ELF-1 (cell line): ENCODE measurements at places on chromosomes 1 and 21.
A peak's percentile ranks its signal among the peaks of the same experiment; 100 is the strongest.

- no peak for DNase-seq
These were observed 77.1 kb downstream of the PAX7 start for GRCh38 chr1:18707696-18708257.

GRCh38 chr1:79325126-79325525 is 318.6 kb upstream of the ADGRL4 start:
- no peak for DNase-seq

DNA sequence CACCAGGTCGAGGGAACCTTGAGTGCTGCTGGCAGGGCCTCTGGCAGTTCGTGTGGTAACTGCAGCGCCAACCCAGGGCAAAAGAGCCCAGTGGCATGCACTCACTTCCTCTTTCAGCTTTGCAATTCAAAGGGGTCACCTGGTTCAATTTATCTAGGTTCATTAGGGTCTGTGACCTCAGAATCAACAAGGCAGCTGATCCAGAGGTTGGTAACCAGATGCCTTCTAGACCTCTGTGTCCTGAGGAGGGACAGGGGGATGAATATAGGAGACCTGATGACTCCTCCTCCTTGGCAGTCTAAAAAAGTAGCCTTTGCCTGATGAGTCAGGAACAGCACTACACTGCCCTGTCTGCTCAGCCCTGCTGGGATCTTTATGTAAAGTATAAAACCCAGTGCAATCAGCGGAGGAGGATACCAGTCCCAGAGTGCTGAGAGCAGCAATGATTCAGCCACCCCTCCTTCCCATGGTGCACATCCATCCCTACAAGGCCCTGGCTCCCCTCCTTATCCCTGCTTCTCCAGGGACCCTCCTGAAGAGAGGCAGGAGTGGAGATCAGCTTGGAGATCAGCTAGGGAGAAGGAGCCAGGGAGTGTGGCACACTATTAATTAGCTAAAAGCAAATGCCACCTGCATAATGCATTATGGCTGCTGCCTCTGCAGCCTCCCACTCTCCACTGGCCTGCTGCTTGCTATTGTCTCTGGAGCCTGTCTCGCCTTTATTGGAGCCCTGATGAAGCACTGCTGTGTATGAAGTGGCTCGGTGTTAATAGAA is 11.2 kb upstream of the FMOD start:
- DNase-seq: peak; percentile 12

DNA sequence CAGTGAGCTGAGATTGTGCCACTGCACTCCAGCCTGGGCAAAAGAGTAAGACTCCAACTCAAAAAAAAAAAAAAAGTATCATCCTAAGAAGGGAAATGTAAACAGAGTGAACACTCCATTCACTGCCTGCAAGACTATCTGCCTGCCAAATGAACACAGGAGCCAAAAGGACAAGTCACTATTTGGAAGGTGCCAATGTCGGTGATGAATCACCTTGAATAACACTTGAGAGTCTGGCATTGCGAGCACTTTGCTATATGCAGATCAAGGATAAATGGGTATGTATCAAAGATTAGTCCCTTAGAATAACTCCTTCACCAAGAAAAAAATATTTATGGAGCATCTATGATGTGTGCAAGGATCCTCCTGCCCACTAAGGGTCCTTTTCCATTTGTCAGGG is 6.6 kb downstream of the UBR4 start:
- no peak for DNase-seq

GRCh38 chr1:57835620-57836019 is 411.8 kb upstream of the DAB1 start:
- peak; percentile 22 for DNase-seq

DNA sequence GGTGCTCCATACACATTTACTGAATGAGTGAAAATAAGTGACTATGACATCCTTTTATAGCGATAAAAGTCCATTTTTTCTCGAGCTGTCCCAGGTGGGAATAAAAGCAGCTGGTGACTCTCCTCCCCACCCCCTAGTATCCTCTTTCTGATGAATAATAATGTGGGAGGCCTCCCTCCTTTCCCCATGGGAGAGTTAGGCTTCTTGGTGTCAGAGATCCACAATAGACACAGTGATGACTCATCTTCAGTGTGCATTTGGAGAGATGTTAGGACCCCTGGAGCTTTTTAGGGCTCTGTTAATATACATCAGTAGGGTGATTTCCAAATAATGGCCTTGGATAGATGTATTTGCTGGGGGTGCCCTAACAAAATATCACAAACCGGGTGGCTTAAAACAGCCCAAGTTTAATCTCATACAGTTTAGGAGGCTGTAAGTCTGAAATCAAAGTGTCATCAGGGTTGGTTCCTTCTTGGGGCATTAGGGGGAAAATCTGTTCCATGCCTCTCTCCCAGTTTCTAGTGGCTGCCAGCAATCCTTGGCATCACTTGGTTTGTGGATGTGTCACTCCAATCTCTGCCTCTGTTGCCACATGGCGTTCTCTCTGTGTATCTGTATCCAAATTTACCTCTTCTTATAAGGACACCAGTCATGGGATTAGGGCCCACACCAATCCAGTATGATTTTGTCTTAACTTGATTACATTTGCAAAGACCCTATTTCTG is 4.4 kb upstream of the PHC2 start:
- no peak for DNase-seq

DNA sequence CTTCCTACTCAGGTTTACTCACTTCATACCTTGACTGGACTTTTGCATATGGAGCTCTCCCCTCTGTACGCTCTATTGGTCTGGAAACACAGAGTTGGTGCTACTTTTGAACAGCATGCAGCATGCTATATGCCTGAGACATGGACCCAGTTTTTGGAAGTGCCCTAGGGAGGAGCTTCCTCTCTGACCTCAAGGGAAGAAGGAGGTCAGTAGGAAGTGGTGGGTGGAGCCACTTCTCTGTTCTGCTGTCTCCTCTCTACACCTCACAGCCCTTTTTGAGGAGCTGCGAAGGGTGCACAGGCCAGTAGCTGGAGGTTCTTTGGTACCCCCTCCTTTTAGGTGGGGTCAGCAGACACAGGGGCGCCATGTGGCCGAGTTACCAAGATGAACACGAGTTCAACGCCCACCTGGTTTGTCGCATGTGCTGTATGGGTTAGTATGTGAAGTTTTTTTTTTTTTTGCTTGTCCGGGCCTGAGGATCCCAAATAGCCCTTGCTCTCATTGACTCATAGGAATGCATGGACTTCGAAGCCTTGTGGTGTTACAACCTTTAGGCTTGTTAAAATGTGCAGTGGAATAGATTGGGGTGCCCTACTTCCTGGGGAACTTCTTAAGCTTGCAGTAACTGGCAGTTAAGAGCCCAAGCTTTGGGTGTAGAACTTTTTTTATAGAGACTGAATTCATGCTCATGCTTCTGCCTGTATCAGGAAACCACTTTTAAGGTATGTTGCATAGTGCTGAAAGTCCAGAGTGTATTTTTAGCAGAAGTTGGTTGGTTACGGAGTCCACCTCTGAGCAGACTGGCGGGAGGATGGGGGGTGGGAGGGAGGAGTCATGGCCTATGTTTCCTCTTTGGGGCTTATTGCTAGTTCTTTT is 10.7 kb downstream of the MACF1 start:
- peak; percentile 44 for DNase-seq

GRCh38 chr1:186474208-186474607 is 13.3 kb upstream of the PDC start:
- peak; percentile 23 for DNase-seq

GRCh38 chr21:43743947-43744346 is 25.0 kb downstream of the PDXK start:
- no peak for DNase-seq
